ENCODE measurements at places on chromosomes 4 and X. TPM values are rescaled to one million over a fixed set of nuclear protein-coding genes. Genes with fewer than 3 reads are reported as not detected.

BCLAF3 gene
- 5.7 TPM for total RNA-seq

HOPX gene
- 0.21 TPM for total RNA-seq

ASB5 gene
- total RNA-seq: not detected

YIPF7 gene
- total RNA-seq: not detected

FAM9B gene
- total RNA-seq: not detected

DCAF12L1 gene
- total RNA-seq: not detected
